Mesothelial cell of epicardium (in vitro differentiated cells): ENCODE measurements at places on chromosomes 12 and 14. TPM values are rescaled to one million over a fixed set of nuclear protein-coding genes. Genes with fewer than 3 reads are reported as not detected.

- DNase-seq: no peak
Observed at GRCh38 chr12:98721204-98721702, 76.2 kb downstream of the APAF1 start.

Gene CKB
- total RNA-seq: 50.6 to 56.7 TPM (median 53.3 TPM) in 3 replicates

DNA sequence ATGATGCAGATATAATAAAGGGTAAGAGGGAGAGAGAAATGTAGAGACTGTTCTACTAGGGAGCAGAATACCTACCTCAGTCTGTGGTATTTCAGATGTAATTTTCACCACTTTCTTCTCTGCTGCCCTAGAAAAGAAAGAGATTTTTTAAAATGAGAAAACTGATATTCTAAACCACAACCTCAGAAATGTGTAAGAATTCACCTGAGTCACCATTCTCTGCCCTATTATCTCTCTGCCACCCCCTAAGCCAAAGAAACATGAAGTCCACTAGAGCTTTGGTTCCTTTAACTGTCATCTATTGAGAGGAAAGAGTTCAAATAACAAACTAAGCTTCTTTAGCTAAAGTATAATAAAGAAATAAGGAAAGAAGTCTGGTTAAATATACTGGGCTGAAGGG lies 21.6 kb downstream of the SARNP start:
- no peak for DNase-seq

GRCh38 chr12:11706509-11707379 lies 57.3 kb downstream of the ETV6 start:
- no peak for DNase-seq

- DNase-seq: no peak
Observed at GRCh38 chr14:70955543-70956480, 48.6 kb downstream of the PCNX1 start.
